CD4-positive, alpha-beta T cell treated with Interleukin-4 for 1 hour (primary cell): ENCODE measurements at places on chromosomes 5 and 9.

GRCh38 chr5:58156361-58156760, 303.5 kb downstream of the PLK2 start:
- no peak for DNase-seq

DNA sequence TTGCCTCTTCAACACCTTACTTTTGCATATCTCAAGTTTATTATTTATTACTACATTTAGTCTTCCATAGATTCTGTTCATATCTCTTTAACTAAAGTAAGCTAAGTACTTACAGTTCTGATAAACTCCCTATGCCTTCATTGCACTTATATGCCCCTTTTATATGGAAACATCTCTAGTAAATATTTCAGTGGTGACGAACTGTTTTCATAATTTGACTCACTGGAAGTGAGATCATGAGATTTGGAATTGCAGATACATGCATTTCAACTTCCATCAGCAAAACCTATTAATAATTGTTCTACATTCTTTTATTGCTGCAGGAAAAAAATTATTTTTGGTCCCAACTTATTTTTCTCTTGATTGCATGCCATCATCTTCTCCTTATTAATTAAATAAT, 263.5 kb downstream of the CD180 start:
- no peak for DNase-seq

- no peak for DNase-seq
Observed at GRCh38 chr5:169989365-169989764, 9.1 kb upstream of the INSYN2B start.

GRCh38 chr9:10875752-10876151, 262.9 kb upstream of the PTPRD start:
- no peak for DNase-seq

DNA sequence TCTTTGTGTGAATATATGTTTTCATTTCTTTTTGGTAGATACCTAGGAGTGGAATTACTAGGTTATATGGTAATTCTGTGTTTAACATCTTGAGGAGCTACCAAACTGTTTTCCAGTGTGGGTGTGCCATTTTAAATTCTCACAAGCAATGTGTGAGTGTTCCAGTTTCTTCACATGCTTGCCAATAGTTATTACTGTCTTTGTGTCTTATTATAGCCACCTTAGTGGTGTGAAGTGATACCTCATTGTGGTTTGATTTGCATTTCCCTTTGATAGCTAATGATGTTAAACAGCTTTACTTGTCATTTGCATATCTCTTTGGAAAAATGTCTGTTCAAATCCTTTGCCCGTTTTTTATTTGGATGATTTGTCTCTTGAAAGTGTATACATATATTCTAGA, 513.0 kb downstream of the TMEM38B start:
- DNase-seq: no peak

- DNase-seq: no peak
Observed at GRCh38 chr5:31866166-31866565, 227.2 kb downstream of the PDZD2 start.

GRCh38 chr5:56705217-56705616, 110.1 kb upstream of the MAP3K1 start:
- no peak for DNase-seq

DNA sequence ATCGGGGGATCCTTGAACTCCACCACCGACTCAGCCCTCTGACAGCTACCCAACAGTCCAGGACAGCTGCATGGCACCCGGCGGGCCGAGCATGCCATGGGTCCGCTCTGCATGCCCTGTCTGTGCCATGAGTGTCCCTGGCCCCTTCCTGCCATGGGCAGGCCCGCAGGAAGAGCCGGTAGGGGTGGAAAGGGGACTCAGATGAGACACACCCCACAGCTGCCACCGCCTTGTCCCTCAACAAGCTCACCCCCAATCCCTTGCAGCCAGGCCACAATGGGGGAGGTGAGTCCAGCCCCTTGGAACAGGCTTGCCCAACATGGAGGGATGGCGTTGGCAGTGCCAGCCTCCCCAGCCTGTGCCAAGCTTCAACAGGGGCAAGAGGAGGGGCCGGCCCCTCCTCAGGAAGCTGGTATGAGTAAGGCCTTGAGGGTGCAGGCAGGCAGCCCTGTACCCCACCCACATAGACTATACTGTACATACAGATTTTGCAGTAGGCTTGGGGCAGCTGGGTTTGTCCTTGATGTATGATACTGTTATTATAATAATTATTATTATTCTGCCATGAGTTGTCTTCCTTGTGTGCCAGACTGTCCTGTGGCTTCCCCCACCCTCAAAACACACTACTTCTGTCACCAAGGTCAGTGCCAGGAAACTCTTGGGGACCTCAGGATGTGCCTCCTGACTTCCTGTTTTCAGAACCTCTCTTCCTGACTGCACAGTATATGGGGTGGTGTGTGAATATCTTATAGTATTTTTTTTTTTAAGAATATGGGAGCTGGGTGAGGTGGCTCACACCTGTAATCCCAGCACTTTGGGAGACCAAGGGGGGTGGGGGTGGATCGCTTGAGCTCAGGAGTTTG, 12.0 kb upstream of the SLC34A1 start:
- peak; percentile 33 for DNase-seq

GRCh38 chr9:134263596-134263995, 62.7 kb upstream of the RXRA start:
- DNase-seq: no peak
